Activated T-helper 1 cell treated with anti-CD3 and anti-CD28 coated beads, Interleukin-2, amount 50 U/mL, for 16 hours (primary cell): ENCODE measurements at places on chromosomes 7 and 10.

GRCh38 chr10:13003004-13003403 lies 1.5 kb upstream of the CCDC3 start:
- no peak for DNase-seq

DNA sequence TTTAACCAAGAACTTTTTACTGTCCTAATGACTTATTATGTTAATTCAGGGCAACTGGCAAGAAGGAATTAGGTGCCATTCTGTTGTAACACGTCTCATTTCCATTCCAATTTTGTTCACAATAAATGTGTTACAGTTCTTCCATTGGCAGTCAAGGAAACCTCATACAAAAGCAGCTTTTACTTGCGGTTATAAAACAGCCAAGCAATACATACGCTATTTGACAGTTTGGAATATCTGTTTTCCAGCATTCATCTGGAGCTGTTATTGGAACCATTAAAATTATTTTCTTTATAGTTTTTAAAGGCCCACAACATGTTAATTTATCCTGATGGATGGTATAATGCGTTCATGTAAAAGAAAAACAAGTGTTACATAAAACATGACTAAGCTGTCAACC lies 33.3 kb downstream of the MTERF1 start:
- DNase-seq, result no peak

GRCh38 chr7:28718055-28718481 lies 240.1 kb downstream of the TRIL start:
- no peak for DNase-seq

GRCh38 chr7:126203185-126203584 lies 1049.6 kb downstream of the GRM8 start:
- DNase-seq, result no peak

DNA sequence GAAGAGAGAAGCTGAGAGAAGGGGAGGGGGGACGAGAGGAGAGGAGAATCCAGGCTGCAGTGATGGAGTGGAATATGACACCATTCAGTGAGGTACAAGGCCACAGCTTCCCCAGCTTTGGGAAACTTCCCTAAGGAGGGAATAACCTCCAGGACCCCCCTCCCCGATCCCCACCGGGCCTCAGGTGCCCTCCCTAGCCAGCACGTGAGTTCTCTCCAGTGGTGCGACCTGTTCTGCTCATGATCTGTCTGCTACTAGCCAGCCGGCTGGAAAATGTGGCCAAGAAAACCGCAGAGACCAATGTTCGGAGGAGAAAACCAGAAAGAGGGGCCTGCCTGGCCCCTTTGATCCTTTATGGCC lies 39.9 kb upstream of the AGK start:
- no peak for DNase-seq

DNA sequence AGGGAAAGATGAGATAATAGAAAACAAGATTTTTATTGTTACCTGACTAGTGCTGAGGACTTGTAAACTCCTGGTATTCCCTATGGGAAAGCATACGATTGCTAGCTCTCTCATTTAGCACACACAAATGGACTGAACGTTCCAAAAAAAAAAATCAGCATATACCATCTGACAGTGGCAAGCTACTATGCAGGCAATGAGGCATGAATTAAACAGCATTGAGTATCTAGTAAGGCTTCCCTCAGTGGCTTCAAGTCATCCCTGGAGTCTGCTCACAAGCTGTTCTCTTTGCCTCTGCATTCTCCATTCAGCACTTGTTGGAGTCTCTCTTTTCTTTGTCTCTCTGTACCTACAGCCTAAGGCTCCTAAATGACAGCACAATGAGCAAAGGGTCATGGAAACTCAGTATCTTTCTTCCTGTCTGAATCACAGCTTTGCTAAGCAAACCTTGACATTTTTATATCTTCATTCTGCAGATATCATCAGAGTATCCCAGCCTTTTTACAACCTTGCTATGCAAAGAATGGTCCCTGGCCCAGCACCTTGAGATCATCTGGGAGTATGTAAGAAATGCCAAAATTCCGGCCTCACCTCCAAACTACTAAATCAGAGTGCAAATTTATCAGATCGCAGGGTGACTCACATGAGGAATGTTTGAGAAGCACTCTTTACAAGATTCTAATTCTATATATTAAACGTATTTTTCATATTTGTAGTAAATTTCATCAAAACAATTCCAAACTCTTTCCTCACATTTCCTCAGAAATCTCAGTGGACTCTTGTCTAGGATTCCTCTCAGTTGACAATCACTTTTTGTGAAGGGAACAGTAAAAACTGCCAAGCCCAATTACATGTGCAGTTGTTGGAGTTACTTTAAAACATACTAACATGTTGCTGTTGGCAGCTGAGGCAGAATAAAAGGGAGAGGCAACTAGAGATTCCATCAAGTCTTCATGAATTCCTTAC lies 10.8 kb upstream of the LIPA start:
- DNase-seq, result no peak
